ENCODE measurements at places on chromosomes 4 and X.
A peak's percentile ranks its signal among the peaks of the same experiment; 100 is the strongest.

DNA sequence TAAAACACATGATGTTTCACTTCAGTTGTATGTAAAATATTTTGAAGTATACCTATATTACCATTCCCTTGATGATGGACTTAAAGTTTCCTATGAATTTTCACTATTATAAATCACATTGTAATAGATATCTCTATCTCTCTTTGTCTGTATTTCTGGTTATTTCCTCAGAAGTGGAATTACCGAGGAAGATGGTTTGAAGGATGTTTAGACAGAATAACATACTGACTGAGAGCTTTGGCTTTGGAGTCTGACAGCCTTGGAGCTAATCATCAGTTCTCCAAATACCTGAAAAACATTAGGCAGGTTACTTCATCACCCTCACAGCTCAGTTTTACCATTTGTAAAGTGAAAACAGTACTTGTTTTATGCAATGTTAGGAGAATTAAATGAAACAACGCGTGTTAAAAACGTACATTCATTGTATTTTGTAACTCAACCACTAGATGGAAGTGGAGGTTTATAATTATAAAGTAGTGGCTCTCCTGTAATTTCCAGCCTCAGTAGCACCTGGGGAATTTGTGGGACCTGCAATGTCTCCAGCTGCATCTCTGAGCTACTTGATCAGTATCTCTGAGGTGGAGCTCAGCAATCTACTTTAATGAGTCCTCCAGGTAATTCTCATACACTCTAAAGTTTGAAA is 14.3 kb downstream of the JCHAIN start:
- H3K4me1 ChIP-seq: peaks cover 31% of the 10 kb centered on the region
- no peak overlapping the region for H3K27ac ChIP-seq
- peak; percentile 43 for DNase-seq
- H3K36me3 ChIP-seq: no peaks in the 10 kb centered on the region

DNA sequence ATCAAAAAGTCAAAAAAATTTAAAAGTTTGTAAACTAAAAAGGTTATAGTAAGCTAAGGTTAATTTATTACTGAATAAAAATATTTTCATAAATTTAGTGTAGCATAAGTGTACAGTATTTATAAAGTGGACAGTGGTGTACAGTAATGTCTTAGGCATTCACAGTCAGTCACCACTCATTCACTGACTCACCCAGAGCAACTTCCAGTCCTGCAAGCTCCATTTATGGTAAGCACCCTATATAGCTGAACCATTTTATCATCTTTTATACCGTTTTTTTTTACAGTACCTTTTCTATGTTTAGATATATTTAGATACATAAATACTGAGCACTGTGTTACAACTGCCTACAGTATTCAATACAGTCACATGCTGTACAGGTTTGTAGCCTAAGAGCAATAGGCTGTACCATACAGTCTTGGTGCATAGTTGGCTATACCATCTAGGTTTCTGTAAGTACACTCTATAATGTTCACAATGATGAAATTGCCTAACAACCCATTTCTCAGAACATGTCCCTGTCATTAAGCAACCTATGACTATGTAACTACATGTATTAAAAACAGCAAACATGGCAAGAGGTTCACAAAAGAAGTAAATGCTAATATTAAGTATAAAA is 18.6 kb downstream of the ACSL4 start:
- no peaks in the 10 kb centered on the region for H3K36me3 ChIP-seq
- no peak overlapping the region for H3K4me3 ChIP-seq
- H3K27me3 ChIP-seq: no peaks in the 10 kb centered on the region
- peak; percentile 69 for DNase-seq
- H3K27ac ChIP-seq: peak overlapping the region; percentile 79

DNA sequence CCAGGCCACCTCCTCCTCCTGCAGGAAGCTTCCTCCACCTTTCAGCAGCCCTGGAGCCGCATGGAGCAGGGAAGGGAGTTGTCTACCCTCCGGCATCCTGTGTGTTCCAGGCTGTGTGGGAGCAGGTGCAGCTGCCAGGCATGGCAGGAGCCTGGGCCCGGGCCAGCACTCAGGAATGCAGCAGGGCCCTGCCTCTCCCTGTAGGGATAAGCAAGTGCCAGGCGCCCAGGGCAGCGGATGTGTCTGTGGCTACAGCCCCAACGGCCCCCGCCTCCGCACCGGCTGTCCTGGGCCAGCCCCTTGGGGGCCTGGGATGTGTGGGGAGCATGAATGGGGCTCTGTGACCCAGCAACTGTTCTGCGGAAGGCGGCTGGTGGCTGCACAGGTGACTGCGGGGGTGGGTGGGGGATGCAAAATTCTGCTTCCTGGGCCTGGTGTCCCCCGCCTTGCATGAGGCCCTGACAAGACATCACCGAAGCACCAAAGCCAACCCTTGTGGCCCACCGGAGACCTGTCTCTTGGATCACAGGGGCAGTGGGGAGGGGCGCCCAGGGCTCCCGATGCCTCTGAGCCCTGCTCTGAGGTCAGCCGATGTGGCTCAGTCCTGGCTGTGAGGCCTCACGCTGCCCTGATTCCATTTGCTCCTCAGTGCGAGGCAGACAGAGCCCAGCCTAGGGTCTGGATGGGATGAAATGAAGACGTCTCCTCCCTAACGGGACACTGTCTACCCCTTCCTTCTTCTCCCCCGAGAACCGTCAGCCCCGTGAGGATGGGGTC is 1.4 kb upstream of the DOK7 start:
- H3K36me3 ChIP-seq: 0 out of 2 replicates have a peak, but pooled peaks cover 3% of the 10 kb centered on the region
- peaks cover 31% of the 10 kb centered on the region for H3K27me3 ChIP-seq
- H3K27ac ChIP-seq: no peak overlapping the region
- no peak overlapping the region for H3K4me3 ChIP-seq
- no peaks in the 10 kb centered on the region for H3K4me1 ChIP-seq

DNA sequence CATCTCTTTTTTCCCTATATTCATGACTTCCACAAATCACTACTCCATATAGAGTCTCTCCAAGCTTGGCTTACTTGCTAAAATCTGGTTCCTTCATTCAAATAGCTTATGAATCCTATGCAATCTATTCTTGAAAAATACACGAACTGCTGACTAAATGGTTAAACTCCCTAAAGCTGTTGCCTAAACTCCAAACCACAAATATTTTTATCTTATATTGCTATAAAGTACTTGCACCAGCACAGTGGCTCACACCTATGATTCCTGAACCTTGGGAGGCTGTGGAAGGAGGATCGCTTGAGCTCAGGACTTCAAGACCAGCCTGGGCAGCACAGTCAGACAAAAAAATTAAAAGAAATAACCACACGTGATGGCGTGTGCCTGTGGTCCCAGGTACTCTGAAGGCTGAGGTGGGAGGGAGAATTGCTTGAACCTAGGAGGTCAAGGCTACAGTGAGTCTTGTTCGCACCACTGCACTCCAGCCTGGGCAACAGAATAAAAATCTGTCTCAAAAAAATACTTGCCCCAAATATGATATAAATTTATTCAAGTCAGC is 2.2 kb downstream of the FBXO8 start:
- peak overlapping the region; percentile 33 for H3K4me3 ChIP-seq
- no peak overlapping the region for H3K27ac ChIP-seq
- H3K36me3 ChIP-seq: peaks cover 17% of the 10 kb centered on the region

- no peak for DNase-seq
- no peak overlapping the region for H3K4me3 ChIP-seq
- no peak overlapping the region for H3K27ac ChIP-seq
- H3K36me3 ChIP-seq: no peaks in the 10 kb centered on the region
- no peaks in the 10 kb centered on the region for H3K4me1 ChIP-seq
- no peaks in the 10 kb centered on the region for H3K27me3 ChIP-seq
Observed at GRCh38 chrX:121301356-121301755, 253.9 kb downstream of the GLUD2 start.
